Activated T-helper 17 cell treated with anti-CD3 and anti-CD28 coated beads, Interleukin-2, amount 50 U/mL, for 72 hours (primary cell): ENCODE measurements at places on chromosomes 13 and 19. TPM values are rescaled to one million over a fixed set of nuclear protein-coding genes. Genes with fewer than 3 reads are reported as not detected.
A peak's percentile ranks its signal among the peaks of the same experiment; 100 is the strongest.

GRCh38 chr13:111317571-111318345 lies 2.7 kb upstream of the TEX29 start:
- ATAC-seq = no peak

Gene ETV2
- total RNA-seq = 0.61 TPM

Gene PSG1
- 0.45 TPM for total RNA-seq

- no peak for ATAC-seq
These were observed 3.8 kb downstream of the CDX2 start for GRCh38 chr13:27965343-27965739.

Gene CBARP
- total RNA-seq = 1.4 TPM

GRCh38 chr13:102983496-102983895 lies 82.7 kb downstream of the SLC10A2 start:
- ATAC-seq = no peak

DNA sequence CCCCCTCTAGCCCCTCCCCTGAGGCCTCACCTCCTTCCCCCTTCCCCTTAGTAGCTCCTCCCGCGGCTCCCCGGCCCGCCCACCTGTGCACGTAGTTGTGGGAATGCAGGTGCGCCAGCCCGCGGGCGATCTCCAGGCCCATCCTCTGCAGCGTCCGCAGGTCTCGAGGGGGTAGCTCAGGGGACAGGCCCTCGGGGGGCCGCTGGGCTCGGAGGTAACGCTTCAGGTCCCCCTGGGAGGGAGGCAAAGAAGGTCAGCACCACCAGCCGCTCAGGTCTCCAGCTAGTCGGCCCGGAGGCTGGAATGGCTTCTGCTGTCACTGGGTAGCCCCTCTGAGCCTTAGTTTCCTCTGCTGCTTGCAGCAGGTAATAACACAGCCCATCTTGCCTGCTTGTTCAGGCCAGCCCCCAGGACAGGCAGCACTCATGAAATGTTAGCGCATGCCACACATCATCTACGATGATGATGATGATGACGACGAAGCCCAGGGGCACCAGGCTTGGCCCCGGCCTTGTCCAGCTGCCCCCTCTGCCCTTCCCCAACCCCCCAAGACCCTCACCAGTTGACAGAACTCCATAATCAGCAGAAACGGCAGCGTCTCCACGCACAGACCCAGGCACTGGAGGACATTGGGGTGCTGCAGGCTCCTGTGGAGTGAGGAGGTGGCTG lies 9.2 kb downstream of the LMTK3 start:
- ATAC-seq = no peak

DNA sequence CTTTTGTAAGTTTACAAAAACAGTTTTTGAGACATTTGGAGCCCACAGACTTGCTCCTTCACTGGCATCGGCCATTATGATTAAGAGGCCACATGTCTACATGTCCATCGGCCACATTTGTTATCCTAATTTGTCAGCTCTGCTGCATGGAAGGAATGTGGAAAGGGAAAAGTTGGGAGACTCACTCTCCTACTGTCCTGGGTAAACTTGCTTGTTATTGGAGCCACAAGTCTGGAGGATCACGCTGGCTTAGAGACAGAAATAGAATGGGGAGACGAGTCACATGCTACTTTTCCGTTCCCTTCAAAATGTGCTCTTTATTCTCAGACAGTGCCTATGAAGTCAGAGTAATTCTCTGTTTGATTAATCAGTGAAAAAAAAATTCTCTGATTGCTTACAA lies 741.2 kb upstream of the PCDH9 start:
- ATAC-seq = no peak

DNA sequence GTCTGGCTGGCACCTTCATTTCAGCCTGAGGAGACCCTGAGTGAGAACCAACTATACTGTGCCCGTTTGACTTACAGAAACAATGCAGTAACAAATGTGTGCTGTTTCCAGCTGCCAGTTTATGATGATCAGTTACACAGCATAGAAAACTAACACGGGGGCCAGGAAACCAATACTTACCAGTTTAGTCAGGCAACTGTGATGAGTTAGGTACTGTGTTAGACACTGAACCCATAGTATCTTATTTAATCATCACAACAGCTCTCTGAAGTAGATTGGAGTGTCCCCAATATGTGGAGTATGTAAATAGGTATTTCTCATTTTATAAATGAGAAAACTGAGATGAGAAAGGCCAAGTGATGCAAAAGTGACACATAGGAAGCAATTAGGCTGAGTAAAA lies 620.9 kb upstream of the KLF12 start:
- ATAC-seq = peak; percentile 80

DNA sequence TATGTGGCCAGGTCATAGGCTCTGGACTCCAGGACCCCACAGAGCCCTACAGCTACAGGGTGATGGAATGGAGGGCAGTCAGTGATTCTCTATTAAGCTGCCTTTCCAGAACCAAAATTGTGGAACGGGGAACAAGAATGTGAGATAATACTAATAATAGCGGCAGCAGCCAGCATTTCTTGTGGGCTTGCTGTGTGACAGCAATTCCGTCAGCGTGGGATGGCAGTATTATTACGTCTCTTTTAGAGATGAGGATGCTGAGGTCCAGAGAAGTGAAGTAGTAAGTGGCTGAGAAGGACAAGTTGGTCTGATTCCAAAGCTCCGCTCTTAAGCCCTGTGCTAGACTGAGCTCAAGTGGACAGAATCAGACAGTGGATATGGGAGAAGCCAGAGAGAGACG lies 24.4 kb downstream of the GRIK5 start:
- no peak for ATAC-seq

- no peak for ATAC-seq
These were observed 487.8 kb downstream of the KCTD12 start for GRCh38 chr13:76398425-76398824.

- ATAC-seq = peak; percentile 61
These were observed 124.5 kb downstream of the AKAP11 start for GRCh38 chr13:42396501-42396900.
